Thoracic aorta (tissue), 2 donors: ENCODE measurements at places on chromosomes 12 and 14.
A peak's percentile ranks its signal among the peaks of the same experiment; 100 is the strongest.

GRCh38 chr14:74297986-74298385 is 4.7 kb downstream of the ABCD4 start:
- no peaks in the 10 kb centered on the region for H3K27me3 ChIP-seq
- peaks cover 34% of the 10 kb centered on the region for H3K36me3 ChIP-seq
- H3K27ac ChIP-seq: no peak overlapping the region

DNA sequence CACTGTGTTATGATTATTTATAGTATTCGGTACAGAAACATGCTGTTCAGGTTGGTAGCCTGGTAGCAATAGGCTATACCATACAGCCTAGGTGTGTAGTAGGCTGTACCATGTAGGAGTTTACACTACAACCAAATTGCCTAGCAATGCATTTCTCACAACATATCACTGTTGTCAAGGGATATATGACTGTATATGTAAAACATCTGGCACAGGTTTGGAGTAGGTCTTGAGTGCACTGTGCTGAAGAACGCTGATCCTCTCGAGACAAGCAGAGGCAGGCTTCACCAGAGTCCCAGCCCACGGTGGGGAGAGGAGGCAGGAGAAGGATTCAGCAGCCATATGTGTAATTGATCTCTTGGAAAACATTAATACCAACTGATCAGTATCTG is 15.0 kb upstream of the TBX5 start:
- H3K4me1 ChIP-seq: no peaks in the 10 kb centered on the region
- no peaks in the 10 kb centered on the region for H3K27me3 ChIP-seq
- DNase-seq: no peak
- H3K36me3 ChIP-seq: no peaks in the 10 kb centered on the region
- H3K27ac ChIP-seq: no peak overlapping the region

DNA sequence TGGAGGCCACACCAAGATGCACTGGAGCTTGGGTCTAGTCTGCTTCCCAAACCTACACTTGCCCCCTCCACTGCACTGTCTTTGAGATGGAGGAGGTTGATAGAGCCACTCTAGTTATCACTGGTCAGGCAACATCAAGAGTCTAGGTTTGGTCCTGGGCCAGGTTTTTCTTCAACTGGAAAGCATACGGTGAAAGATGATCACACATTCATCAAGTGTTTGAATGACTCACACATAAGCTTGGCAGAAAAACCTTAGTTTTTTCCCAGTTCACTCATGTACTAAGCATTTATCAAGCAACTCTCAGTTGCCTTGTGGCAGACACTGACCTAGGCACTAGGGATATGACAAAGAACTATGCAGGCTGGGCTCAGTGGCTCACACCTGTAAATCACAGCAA is 84.5 kb downstream of the PLEKHG3 start:
- no peaks in the 10 kb centered on the region for H3K27me3 ChIP-seq
- no peak for DNase-seq
- no peak overlapping the region for H3K4me3 ChIP-seq
- H3K4me1 ChIP-seq: peaks cover 11% of the 10 kb centered on the region

DNA sequence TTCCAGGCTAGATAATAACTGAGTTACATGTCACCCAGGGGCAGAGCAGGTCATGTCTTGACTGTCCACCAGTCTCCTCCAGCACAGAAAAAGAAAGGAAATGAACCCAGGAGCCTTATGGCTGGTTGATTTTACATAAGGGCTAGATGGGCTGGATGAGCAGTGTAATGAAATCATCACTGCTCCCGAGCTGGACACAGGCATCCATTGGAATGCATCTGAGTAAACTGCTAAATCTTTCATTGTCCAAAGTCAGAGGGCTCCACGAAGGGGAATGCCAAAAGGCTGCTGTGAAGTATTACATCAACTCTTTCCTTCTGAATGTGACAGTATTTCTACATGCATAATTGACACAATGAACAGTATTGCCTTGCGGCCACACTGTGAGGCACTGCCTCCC is 30.1 kb upstream of the TSPAN11 start:
- no peak for DNase-seq
- no peaks in the 10 kb centered on the region for H3K36me3 ChIP-seq
- no peaks in the 10 kb centered on the region for H3K27me3 ChIP-seq
- no peak overlapping the region for H3K4me3 ChIP-seq
- H3K27ac ChIP-seq: no peak overlapping the region

DNA sequence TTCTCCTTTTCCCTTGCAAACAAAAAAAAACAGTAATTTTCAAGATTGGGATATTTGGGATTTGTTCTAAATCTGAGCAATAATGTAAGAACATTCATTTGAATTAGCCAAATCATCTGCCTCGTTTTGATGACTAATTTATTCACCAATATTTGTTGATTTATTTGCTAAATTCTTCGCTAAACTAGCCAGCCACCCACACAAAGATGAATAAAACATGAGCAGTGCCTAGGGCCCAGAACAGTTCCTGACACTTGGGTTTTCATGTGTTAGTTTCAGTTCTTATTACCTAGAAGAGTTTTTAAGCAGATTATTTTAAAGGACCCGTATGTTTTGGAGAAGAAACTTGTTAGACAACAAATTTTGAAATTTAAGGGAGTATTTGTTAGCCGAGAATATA is 1.4 kb downstream of the ETNK1 start:
- no peak for DNase-seq
- H3K4me1 ChIP-seq: peaks cover 32% of the 10 kb centered on the region
- H3K4me3 ChIP-seq: peak overlapping the region; percentile 94
- H3K27me3 ChIP-seq: no peaks in the 10 kb centered on the region
- H3K36me3 ChIP-seq: no peaks in the 10 kb centered on the region
- H3K27ac ChIP-seq: peak overlapping the region; percentile 94

GRCh38 chr14:58533446-58533845 is 104.3 kb upstream of the DACT1 start:
- H3K27me3 ChIP-seq: no peaks in the 10 kb centered on the region
- peaks cover 29% of the 10 kb centered on the region for H3K4me1 ChIP-seq
- no peak overlapping the region for H3K4me3 ChIP-seq
- no peak for DNase-seq
- no peaks in the 10 kb centered on the region for H3K36me3 ChIP-seq

DNA sequence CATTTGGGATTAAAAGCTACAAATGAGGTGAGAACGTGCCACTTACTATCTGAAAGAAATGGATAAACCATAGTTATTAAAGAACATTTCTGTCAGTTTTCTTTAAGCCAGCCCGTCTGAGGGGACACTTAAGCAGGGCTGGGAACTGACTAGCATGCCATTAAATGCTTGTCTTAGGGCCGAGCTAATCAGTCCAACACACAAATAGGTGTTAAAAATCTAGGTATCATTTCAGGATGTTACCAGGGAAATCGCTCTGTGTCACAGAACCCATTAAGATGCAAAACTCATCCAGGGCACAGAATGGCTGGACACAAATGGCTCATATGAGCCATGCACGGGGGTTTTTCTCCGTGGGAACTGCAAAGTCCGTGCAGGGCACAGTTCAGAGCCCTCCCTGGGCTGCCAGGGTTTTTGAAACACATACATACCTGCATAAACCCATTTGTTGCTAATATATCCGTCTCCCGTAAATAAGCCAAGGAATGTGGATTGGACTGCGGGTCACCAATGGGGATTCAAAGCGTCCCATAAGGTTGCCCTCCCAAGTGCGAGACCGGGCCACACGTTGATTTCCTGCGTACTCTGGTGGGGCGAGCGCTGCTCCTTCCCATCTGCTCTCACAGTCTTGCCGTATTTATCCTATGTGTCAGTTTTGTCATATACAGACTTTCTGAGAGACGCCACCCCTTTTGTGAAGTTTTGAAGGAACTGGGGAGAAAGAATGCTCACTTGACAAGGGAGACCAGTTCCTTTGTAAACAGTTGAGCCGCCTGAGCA is 5.4 kb upstream of the GSC start:
- peaks cover 3% of the 10 kb centered on the region for H3K4me1 ChIP-seq
- no peak overlapping the region for H3K4me3 ChIP-seq
- no peaks in the 10 kb centered on the region for H3K36me3 ChIP-seq
- no peak for DNase-seq
- peaks cover 23% of the 10 kb centered on the region for H3K27me3 ChIP-seq

DNA sequence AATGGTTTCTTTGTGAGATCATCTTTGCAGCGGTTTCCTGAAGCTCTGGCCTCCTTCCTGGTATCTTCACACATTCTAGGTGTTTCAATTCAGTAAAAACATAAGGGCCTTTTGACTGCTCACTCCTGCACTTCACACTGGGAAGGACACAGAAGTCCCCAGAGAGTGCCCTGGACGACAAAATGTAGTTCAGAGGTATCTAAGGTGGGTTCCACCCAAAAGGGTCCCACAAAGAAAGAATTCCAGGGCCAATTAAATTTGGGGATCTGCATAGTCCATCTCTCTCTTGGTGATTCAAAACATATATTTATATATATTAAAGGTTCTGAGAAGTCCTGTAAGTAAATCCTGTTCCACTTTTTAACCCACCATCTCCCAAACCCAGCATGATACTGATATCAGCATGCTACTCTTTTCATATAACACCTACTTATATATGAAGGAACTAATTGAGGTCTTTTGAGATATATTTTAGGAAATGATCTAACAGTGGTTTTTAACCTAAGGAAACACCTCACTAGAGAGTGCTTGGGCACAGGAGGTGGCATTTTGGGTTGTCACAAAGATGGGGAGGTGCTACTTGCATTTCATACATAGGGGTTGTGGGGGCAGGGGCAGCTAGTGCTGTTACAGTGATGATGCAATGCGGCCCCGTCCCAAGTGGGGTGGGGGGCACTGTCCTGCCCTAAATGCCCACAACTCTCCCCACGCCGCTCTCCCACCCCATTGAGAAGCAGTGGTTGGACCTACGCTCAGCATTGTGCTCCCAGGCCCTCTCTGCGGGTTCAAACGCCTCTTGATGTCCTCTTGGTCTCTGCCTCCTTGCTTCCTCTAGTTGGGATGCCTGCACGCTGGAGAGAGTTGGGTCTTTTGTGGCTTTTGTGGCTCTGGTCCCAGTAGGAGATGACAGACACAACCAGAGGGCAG is 109.4 kb downstream of the ARF6 start:
- no peaks in the 10 kb centered on the region for H3K27me3 ChIP-seq
- H3K4me3 ChIP-seq: peak overlapping the region; percentile 74
- H3K27ac ChIP-seq: peak overlapping the region; percentile 99
- DNase-seq: no peak

DNA sequence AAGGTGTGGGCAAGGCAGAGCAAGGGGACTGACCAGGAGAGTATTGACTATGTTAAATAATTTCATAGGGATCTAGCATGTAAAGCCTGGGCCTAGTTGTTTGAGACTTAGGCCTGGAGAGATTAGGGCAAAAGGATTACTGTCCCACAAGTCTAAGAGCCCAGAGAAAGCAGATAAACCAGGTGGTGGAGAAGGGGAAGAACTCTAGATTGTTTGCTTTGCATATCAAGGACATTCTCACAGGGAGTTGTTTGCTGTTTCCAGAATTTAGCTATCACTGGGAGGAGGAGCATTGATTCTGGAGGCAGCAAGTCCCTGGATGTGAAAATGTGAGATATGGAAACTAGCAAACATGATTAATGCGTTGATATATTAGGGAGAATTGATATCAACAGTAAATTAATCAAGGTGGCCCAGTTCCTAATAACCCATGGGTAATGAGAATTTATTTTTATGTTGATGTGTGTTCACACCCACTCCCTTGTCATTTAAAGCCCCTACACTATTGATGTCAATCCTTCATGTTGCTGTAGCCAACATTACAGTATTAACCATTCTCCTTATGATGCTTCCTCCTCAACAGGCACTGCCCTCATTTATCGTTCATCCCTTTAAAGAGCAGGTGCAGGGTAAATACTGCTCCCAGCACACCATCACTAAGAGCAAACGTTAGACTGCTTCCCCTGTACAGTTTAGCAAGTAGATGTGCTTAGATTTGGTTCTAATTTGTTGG is 1666.7 kb upstream of the FLRT2 start:
- H3K36me3 ChIP-seq: no peaks in the 10 kb centered on the region
- no peaks in the 10 kb centered on the region for H3K4me1 ChIP-seq
- no peak overlapping the region for H3K4me3 ChIP-seq
- no peaks in the 10 kb centered on the region for H3K27me3 ChIP-seq

DNA sequence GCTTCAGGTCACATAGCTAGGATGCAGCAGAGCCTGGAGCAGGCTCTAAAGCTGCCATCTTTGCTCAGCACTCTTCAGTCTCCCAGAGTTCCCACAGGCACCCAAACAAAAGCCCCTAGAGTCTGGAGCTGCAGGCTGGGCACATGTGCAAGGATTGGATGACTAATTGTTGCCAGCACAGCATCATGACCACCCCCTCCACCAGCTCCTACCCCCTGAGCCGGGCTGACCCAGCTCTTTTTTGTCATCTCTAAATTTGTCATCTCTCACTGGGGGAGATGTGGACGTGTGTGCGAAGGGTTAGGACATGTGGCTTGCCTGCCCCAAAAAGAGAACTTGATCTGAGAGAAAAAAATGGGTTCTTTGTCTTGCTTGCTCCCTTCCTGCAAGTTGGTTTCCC is 4.3 kb upstream of the MMP19 start:
- DNase-seq: no peak
- H3K36me3 ChIP-seq: no peaks in the 10 kb centered on the region
- no peaks in the 10 kb centered on the region for H3K27me3 ChIP-seq
- H3K4me1 ChIP-seq: peaks cover 64% of the 10 kb centered on the region
